ENCODE measurements at places on chromosomes 7 and 10.

- no peak for DNase-seq
These were observed 47.4 kb upstream of the FAM180A start for GRCh38 chr7:135795846-135796570.

- no peak for DNase-seq
These were observed 142.6 kb upstream of the RHEB start for GRCh38 chr7:151662251-151662826.

- DNase-seq, result no peak
These were observed 11.1 kb downstream of the DPY19L1 start for GRCh38 chr7:35026150-35026549.

- peak; percentile 58 for DNase-seq
These were observed 40.0 kb upstream of the NPFFR1 start for GRCh38 chr10:70323697-70324338.

GRCh38 chr10:3925184-3925583, 140.2 kb upstream of the KLF6 start:
- no peak for DNase-seq

DNA sequence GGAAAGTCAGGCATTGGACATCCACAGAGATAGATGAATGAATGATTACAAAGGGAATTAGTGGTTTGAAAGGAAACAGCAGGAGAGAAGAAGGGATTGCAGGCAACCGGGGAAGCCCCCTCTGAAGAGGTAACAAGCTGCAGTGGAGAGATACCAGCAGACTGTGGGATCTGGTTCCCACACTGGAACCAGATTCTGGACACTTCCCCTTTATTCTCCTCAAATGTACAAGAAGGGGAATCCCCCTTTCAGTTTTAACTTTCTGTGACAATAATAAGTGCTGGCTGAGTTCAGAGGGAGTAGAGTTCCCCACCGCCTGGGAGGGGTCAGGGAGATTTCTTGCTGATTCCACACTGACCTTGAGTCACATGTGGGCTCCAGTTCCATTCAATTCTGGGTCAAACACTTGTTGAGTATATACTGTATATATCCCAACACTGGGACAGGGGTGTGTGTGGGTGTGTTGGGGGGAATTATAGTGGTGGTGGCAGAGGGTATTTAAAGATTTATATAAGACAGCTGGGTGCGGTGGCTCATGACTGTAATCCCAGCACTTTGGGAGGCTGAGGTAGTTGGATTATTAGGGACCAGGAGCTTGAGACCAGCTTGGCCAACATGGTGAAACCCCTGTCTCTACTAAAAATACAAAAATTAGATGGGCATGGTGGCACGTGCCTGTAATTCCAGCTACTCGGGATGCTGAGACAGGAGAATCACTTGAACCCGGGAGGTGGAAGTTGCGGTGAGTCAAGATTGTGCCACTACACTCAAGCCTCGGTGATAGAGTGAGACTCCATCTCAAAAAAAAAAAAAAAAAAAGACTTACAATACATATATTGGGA, 16.5 kb upstream of the DDIT4 start:
- DNase-seq, result no peak

- DNase-seq, result peak; percentile 57
These were observed 118.7 kb downstream of the RALA start for GRCh38 chr7:39741942-39742623.

- no peak for DNase-seq
These were observed 24.7 kb upstream of the ST8SIA6 start for GRCh38 chr10:17479015-17479615.

DNA sequence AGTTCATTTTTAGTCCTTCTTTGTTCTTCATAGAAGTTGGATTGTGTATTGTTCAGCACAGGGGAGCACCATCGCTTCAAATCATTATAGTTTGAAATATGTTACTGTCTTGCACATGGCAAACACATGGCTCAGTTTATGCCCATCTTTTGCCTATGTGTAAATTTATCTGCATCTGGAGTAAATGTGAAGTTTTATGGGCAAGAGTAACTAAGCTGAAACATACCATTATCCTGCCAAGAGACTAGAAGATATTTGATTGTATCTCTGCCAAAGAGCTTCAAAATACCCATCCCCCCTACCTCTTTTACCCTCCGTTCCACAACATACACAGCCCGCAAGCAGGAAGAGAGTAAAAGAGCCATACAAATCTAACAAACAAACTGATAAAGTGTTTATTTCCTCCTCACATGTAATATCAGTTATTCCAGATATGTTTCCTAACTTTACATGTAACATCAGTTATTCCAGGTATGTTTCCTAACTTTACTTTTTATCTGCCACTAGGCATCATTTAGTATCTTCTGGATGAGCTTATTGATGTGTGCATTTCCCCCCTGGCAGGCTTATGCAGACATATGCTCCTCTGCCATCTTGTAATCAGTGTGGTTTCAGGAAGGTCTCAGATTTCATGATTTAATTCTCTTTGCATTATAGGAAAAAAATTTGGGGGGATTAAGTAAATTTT, 127.7 kb downstream of the SRI start:
- DNase-seq, result no peak

DNA sequence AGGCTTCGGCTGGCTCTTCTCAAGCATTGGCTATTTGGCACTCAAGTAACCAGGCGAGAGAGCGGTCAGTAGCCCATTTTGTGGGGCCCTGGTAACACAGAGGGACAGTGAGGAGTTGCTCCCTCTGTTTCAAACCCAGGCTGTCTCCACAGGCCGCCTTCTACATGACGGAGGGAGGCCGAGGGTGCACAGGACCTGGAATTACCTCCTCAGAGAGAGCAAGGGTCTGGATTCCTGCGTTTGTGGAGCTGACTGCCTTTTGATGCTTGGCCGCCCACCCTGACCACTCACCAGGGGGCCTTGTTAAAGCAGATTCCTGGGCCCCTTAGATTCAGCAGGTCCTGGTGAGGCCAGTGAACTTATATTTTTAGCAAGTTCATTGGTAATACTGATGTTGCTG, 12.3 kb downstream of the UPP1 start:
- DNase-seq, result no peak

DNA sequence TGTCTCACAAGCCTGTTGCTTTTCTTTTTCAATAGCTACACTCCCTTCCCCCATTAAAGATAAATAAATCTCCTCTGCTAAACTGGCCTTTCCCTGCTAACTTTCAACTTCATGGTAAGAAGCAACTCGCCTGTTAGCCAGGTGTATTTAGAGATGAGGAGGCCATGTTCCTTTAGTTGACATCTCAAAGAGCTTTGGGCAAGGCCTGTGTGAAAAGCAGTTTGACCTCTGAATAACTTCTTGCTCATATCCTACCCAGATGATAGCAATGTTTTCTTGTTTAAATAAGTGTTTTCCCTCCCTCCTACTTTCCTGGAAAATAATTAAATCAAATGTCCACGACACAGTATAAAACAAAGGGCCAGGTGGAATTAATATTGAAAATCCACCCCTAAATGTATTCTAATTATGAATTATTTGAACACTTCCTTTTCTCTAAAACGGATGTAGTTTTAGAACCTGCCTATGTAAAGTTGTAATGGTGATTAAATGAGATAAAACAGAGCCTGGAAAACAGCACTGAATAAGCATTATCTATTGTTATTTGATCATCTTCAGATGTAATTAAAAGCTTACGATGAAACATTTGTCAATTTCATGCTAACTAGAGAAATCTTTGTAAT, 78.5 kb downstream of the HGF start:
- DNase-seq, result no peak

GRCh38 chr10:88245974-88246511, 337.1 kb downstream of the RNLS start:
- DNase-seq, result no peak

DNA sequence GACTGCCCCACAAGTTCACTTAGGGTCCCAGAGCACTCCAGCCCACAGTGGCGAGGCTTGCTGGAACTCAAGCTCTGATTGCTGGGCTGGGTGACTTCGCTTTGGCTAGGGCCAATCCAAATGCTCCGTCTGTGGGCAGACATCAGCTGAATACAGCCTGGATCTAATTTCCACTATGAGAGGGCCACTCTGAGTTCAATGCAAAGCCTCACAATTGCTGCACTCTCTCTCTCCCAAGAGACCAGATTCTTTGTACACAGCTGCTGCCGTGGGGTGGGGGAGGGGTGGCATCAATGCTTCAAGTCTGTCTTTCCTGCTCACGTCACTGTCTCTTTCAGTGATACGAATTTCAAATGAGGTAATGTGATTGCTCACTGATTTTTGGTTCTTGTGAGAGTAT, 47.3 kb upstream of the BPGM start:
- DNase-seq, result no peak

- DNase-seq, result no peak
These were observed 20.0 kb downstream of the LRRD1 start for GRCh38 chr7:92158660-92159575.

- no peak for DNase-seq
These were observed 58.3 kb downstream of the INPP5A start for GRCh38 chr10:132595854-132596253.

GRCh38 chr10:75547391-75548298, 116.2 kb downstream of the LRMDA start:
- DNase-seq, result no peak

DNA sequence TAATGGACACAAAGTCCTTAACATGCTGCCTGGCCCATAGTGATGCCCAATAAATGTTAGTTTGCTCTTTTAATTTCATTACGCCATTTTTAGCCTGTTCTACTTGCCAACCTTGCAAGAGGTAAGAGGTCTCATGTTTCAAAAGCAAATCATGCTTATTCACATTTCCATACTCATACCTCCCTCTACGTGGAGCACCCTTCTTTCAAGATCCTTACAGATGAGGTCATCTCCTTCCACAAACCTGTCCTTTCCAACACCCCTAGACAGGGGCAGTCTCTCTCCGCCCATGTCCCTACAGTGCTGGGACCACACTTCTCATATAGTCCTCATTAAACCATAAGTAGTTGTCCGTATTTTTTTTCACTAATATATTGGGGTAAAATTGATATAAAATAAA, 271.3 kb downstream of the FGFR2 start:
- no peak for DNase-seq

- no peak for DNase-seq
These were observed 7.1 kb upstream of the TEX36 start for GRCh38 chr10:125689955-125690569.

DNA sequence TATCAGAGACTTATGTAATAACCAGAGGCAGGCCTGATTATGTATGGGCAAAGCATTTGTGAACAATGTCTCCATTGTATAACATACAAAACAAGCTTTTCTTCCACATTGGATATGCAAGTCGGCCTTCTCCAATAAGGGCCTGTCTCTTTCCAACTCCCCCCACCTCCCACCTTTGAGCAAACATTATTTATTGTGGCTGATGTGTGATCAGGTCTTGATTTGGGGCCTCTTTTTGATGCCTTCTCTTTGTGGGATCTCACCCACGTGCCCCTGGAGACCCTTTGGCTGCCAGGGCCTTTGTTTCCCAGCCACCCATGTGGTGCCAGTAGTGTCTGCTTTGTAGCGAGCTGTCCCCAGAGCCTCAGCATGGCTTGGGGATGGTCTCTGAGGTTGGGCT, 53.0 kb downstream of the TCF7L2 start:
- no peak for DNase-seq

Data from liver (tissue), 10 donors.